ENCODE measurements at places on chromosomes 4 and X.

DNA sequence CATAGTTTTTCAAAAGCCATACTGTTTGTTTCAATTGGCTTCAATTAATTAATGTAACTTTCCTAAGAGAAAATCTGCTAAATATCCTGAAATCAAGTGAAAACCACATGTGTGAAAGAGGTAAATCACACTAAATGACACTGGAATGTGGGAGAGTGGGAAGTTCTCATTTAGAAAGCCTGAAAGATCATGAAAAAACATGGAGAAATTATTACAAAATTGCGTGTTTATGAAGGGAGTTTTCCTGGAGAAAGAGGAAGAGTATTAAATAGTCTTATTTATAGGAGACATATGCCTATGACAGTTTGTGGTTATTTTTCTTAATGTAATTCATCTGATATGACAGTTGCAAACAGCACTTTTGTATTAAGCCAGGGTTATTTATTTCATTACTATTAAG, 183.7 kb downstream of the DKK2 start:
- DNase-seq: no peak

DNA sequence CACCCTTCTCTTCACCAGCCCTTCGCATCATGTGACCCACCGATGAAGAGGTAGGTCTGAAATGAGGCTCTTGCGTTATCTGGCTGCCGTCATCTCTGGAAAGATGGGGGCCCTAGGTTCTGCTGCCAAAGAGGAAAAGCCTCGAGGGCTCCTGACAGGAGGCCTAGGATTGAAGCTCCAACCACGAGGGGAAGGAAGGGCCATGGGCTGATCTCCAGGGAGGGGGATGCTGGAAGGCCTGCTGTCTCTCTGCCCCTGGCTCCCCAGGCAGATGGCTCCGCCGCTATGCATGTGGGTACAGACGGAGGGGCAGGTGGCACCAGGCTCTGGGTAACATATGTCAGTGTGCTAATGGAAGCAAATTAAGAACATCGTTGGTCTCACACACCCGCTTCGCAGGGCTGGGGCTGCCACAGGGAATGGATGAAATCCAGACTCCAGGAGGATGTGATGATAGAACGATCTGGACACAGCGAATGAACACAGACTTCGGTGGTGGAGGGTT, 44.9 kb downstream of the AFAP1 start:
- no peak for DNase-seq

DNA sequence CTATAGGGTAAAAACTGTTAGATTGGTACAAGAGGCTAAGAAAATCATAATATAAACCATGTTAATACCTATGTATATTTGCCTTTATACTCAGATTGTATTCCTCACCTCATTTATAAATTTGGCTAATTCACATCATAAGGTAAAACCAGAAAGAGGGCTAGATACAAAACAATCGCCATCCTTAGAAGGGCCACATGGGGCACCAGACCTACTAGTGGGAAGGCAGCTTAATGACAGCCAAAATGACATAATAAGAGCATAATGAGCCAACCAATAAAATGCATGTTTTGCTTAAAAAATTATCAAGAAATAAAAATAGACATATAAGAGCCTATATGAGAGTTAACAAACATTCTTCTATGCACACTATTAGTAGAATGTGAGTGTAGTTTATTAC, 107.3 kb upstream of the PRDX4 start:
- no peak for DNase-seq

- DNase-seq: no peak
These were observed 7.7 kb upstream of the ASB5 start for GRCh38 chr4:176276710-176277109.

DNA sequence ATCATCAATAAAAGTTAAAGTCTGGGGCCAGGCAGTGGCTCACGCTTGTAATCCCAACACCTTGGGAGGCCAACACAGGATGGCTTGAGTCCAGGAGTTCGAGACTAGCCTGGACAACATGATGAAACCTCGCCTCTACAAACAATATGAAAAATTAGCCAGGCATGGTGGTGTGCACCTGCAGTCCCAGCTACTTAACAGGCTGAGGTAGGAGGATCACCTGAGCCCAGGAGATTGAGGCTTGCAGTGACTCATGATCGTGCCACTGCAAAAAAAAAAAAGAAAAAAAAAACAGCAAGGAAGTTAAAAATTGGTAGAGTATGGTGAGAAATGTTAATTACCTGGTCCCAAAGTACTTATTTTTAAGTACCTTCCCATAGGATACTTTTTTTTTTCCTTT, 27.5 kb downstream of the FBXW7 start:
- DNase-seq: no peak

DNA sequence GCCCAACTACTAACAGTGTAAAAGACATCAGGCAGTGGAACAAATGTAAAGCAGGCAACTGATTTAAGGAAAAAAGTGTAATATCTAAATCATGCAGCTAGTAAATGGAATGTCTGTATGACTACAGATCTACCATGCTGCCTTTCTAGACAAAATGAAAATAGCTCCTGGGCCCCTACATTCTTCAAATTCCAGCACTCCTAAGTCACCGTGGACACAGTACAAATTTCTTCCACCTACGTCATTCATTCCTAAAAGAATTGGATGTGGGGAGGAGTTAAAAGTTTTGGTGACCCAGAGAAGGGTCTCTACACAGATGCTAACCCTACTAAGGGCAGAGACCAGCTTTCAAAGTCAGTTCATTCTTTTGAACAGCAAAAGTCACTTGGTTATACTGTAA, 137.2 kb upstream of the ARHGEF9 start:
- no peak for DNase-seq

GRCh38 chr4:101295691-101296090, 51.6 kb downstream of the PPP3CA start:
- DNase-seq: no peak

- no peak for DNase-seq
These were observed 1250.7 kb downstream of the RAPGEF2 start for GRCh38 chr4:160353548-160353947.

DNA sequence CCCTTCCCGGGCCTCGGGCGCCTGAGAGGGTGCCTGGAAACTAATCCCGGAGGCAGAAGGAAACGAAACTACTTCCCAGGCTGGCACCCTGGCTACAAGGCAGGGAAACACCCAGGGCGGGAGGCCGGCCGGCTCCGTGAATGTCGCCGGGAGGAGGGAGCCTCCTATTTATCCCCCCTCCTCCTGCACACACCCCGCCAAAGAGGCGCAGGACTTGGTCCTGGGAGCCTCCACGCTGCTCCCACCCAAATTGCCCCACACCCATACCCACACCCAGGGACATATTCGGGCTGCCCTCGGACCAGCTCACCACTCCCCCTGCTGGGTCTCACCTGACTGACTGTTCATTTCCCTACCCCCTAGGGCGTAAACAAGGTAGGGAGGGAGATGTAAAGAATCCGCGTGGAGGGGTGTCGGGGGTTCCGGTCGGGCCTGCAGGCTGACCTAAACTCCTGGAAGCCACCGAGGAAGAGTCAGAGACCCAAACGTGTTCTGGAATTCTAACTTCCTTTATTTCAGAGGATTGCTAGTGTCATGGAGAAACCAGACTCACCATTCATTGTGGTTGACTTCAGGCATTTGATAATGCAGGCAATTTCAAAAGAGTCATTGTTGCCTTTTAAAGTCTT, at the start of gene BTC:
Gene BTC (minus strand): TSS at position 142 of the 629 bp plus-strand sequence. CDS start 198 bp downstream, outside the sequence.
- no peak for DNase-seq

GRCh38 chr4:183469936-183470335, 25.5 kb downstream of the CDKN2AIP start:
- no peak for DNase-seq

GRCh38 chr4:2592572-2592971, 56.1 kb downstream of the FAM193A start:
- DNase-seq: no peak

DNA sequence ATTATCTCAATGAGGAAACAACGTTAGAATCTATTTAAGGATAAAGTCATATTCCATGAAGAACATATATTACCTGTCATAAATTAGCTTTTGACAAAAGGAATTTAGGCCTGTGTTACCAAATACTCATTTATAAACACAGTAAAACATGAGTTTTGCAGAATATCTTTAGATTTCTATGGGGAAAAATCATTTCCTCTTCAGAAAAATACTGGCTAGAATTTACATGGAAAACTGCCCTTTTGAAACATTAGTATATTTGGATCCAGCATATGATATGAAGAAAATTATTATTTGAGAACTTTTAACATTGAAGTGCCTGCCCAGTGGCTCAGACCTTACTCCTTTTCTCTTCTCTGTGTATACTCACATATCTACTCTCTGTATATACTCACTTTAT, 131.4 kb upstream of the NEIL3 start:
- DNase-seq: no peak

- DNase-seq: peak; percentile 48
These were observed 39.3 kb downstream of the SYNPO2 start for GRCh38 chr4:118927974-118928373.

DNA sequence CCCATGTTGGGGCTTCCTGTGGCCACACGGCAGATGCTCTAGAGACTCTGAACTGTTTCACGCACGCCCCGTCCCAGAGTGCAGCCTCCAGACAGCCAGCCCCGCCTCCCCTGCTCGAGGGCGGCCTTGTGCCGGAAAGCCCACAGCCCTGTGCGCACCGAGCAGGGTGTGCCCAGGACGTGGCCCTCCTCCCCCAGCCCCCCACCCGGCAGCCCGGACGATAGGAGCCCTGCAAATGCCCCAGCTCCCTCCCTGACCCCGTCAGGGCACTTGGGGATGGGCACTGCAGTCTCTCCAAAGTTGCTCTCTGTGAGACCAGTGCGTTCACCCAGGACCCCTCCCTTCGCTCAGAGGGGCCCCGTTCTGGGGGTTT, 37.3 kb downstream of the ADRA2C start:
- DNase-seq: no peak

DNA sequence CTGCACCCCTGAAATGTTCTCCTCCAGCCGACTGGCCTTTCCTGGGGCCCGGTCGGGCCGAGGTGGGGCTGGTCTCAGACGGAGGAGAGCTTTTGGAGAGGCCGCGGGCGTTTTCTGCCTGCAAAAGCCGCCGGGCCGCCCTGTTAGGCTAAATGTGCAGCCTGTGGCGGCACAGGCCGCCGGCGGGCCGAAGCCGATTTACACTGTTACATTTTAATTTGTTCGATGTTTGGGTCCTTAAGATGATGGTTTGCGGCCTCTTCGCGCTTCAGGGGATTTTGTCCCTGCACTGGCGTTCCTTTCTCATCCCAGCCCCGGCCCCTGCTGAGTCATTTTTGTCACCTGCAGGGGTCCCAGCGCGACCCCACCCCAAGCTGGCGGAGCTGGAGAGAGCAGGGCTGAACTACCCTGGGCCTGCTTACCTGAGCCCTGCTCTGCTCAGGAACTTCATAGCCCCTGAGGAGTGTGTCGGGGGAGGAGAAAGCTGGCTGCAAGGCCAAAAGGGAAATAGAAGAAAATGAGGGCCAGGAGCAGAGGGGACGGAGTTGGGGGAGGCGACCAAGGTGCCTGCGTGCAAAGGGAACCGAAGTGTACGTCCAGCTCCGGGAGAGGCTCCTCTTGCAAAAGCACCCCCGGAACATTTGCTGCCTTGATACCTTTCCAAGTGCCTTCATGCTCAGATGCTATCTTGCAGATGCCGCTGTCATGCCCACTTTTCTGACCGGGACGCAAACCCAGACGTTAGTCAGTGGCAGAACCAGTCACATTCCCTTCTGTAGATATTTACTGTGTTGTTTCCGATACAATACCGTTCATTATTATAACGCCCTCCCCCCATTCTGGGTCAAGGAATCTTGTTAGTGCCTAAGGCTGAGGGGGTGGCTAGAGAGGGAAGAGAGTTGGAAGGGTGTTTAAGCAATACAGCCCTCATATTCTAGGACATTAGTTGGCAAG, 977 bp upstream of the RBBP7 start:
- no peak for DNase-seq

DNA sequence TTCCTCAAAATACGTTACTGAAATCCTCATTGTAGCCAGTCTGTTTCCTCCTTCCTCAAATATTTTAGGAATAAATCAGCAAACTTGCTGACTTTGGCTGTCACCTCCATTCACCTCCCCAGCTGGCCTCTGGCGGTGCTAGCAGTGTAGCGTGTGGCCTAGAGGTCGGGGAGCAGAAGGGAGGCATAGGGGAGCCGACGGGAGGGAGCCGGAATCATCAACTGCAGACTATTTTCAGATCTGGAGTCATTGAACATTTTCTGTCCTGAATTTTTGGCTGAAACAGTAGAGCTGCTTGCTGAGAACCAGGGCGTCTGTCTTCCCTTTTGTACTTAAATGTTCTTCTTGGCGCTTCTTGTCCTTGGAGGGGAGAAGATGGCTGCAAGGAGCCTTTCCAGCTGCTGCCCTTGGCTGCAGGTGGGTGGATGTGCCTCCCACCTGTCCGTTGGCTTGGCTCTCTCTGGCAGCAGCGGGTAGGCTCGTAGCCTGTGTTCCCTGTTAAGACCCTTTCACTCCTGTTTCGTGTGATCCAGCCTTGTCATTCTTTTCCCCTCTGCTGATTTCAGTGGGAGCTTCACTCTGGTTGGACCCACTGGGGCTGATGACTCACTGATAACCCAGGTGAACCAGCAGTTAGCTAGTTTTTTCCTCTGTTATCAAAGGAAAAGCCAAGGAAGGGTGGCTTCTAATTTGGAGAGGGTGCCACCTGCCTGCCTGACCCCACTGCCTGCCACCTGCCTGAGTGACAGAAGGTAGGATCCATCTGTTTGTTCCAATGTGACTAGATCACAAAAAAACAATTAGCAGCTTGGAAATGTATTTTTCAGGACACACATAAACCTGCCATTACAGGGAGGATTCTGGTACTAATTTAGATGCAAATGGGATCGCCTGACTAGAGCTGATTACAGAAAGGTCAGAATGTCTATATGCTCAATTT, 135.9 kb downstream of the GATB start:
- no peak for DNase-seq

- DNase-seq: no peak
These were observed 1.6 kb downstream of the PCDH10 start for GRCh38 chr4:133150486-133151340.

DNA sequence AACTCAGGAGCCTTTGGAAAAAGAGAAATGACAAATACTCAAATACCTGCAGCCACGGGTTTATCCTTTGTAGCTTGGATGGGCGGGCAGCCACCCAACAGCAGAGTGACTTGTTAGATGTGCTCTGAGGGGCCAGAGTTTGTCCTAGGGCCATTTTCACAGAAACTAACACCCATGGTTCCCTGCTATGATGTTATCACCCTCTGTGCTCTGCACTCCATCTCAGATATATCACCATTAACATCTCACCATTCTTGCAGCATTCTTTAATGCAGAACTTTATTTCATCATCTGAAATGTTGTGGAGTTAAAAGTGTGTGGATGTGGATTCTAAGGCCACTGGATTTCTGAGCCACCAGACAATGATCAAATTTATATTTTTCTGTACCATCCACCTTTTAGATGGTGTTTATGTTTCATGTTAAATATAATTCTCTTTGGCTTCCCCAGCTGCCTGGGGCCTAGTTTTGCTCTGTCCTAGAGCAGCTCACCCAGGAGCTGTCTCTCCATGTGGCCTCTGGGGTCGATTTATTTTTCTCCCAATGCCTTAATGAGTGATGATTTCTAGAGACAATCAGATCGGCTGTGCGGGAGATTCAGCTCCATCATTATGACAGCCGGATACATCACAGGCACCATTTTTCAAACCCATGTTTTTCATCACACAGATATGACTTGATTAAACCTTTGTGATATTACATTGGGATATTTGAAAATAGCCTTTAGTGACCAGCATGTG, 380.8 kb downstream of the BCOR start:
- DNase-seq: no peak

GRCh38 chrX:33298622-33299021, 87.3 kb upstream of the DMD start:
- DNase-seq: no peak

- peak; percentile 7 for DNase-seq
These were observed 219.8 kb downstream of the OR13H1 start for GRCh38 chrX:131763674-131764073.

Data from globus pallidus (tissue), 1 donor.